ENCODE measurements at places on chromosomes 16 and 17.

GRCh38 chr16:30715750-30716445 lies 16.9 kb downstream of the SRCAP start:
- DNase-seq: peak; percentile 92

GRCh38 chr16:54447576-54448440 lies 161.2 kb upstream of the IRX3 start:
- peak; percentile 92 for DNase-seq

DNA sequence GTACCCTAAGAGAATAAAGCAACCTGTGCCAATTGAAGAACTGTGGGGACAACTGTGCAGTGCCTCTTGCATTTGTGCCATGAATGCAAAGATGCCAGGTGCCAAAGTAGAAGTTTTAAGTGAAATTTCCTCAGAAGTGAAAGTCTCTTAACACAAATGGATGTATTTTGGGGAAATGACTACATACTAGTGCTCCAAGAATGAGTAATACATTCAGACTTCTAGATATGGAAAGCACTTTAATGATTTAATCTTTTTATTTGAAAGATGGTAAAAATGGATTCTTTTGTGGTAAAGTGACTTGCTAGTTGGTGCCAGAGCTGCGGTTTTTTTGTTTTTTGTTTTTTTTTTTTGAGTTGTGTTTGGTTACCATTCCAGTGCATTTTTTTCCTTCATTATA lies 15.0 kb downstream of the UTP18 start:
- no peak for DNase-seq

- DNase-seq: no peak
Observed at GRCh38 chr17:27360507-27360906, 66.6 kb downstream of the WSB1 start.

DNA sequence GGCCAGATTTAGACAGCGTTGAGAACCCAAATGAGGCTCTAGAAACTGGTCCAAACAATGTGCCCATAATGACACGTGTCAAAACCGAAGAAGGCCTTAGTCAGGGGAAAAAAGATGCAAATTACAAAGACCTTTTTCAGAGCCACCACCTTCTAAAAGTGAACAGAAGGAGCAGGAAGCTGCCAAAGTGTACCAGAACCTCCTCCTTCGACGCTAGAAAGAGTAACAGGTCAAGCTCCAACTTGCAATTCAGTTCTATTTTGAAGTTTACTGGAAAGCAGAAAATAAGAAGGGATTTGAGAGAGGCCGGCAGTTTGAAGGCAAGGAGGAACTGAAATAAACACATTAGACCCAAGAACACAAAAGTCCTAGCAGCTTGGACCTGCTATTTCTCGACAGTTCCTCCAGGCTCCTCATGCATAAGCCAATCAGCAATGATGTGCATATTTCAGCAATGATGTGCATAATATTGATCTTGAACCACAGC lies 61.8 kb downstream of the XYLT1 start:
- DNase-seq: no peak

DNA sequence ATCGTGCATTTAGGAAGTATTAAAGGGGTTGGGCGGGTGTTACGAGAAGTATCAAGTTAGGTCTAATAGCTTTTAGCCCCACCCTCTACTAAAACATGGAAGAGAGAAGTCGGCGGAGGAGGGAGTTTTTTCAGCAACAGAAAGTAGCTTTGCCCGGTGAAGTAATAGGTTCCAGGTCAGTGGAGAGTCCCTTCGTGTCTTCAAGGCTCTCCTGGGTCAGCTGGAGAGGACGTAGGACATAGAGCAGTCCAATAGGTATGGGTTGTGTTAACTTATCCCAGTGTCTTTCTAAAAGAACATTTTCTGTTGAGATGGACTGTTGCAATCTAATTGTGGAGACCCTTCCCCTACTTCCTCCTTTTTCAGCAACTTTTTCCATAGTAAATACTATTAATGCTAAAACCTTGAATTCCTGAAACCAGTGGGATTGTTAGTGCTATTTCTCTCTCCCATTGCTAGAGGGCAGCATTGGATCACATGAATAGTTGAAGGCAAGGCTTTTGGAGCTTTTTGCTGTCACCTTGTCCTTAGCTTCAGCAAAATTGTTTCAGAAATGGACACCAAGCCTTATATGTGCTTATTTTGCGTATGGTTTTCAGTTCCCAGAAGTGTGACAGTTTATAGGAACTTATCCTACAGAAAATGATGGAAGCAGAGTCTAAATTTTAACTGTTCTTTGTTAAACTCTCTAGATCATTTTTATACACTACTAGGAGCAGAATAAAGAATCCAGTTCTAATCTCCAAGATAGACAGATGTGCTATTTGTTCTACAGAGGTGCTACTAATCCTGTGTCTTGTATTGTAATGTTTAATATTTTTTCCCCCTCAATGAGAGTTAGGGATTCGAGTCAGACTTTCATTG lies 38.4 kb downstream of the UTP18 start:
- peak; percentile 56 for DNase-seq
